ENCODE measurements at places on chromosomes 16 and 17.

DNA sequence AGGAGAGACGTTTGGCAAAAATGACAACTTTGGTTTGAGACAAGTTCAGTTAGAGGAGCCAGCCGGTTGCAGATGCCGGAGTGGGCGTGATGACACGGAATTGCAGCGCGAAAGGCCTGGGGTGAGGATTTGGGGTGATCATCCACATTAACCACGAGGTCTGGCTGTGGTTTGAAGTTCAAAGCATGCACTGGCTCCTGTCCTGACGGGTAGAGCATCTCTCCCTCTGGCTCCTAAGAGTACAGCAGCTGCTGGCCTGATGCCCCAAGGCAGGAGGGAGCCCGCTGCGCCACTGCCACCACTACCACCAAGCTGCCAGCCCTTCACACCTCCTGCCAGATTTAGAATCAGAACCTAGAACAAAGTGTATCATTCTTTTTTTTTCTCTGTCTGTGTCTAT lies 3.7 kb downstream of the RHBDL3 start:
- DNase-seq = peak; percentile 77

GRCh38 chr17:1561420-1562175 lies 994 bp downstream of the PITPNA start:
- peak; percentile 48 for DNase-seq

GRCh38 chr16:10878644-10879501 lies 1.9 kb downstream of the CIITA start:
- DNase-seq = peak; percentile 83

- no peak for DNase-seq
Measured at GRCh38 chr17:78797213-78797612, 15.1 kb upstream of the CYTH1 start.

GRCh38 chr16:24810951-24811843 lies 34.6 kb upstream of the SLC5A11 start:
- no peak for DNase-seq

DNA sequence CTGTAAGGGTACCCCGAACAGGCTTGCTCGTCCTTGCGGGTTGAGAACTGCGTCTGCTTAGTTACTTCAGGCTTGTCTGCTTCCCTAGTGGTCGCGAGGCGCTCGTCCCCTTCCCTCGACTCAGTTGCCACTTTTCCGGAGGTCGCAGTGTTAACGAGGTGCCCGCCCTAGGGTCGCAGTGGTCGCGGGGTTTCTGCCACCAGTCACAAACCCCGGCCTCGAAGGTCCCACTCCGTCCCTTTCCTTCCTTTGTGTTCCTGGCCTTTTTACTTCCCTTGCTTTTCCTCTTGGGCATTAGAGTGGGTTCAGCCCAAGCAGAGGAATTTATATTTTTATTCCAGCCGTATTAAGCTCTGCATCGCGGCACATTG lies 299 bp downstream of the NUP85 start:
- DNase-seq = no peak

DNA sequence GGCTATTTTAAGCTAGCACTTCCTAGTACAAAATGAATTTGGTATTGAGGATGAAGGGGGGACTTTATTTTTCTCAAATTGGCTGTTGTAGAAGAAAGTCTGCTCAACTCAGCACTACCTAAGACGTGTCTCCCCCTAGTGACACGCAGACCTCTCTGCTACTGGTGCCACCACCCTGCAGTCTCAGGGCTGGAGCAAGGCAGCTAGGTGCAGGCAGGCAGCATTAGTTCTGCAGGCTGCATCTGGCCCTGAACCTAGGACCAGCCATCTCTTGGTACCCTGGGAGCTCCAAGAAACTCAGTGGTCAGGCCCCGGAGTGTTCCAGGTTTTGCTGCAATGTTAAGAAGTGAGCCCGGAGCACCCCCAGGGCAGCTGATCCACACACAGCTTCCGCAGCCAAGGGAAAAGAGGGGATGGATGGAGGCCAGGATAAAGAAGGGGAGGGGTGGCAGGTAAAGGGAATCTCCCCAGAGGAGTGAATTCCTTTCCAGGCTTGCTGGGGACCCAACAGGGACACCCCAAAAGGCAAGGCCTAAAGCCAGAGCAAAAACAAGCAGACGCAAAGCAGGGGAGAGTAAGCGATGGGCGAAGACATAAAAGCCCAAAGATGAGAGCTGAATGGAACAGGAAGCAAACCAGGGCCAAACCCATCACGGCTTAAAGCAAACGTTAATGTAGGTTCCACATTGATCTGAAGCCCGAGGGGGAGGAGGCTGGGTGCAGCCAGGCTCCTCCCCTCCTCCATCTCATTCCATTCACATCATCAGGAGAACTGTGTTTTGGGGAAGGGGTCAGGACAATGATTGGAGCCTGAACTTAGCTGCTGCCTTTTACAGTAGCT lies 200.5 kb downstream of the ZFHX3 start:
- no peak for DNase-seq

DNA sequence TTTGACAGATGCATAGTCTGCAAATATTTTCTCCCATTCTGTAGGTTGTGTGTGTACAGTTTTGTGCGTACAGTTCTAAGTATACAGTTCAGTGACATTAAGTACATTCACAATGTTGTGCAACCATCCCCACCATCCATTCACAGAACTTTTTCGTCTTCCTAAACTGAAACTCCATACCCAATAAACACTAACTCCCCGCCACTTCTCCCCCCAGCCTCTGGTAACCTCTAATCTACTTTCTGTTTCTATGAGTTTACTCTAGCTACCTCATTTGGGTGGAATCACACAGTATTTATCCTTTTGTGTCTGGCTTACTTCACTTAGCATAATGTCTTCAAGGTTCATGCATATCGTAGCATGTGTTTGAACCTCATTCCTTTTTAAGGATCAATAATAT lies 14.3 kb downstream of the PIK3R5 start:
- DNase-seq = no peak

GRCh38 chr17:29138971-29139691 lies 41.1 kb downstream of the MYO18A start:
- DNase-seq = peak; percentile 85

DNA sequence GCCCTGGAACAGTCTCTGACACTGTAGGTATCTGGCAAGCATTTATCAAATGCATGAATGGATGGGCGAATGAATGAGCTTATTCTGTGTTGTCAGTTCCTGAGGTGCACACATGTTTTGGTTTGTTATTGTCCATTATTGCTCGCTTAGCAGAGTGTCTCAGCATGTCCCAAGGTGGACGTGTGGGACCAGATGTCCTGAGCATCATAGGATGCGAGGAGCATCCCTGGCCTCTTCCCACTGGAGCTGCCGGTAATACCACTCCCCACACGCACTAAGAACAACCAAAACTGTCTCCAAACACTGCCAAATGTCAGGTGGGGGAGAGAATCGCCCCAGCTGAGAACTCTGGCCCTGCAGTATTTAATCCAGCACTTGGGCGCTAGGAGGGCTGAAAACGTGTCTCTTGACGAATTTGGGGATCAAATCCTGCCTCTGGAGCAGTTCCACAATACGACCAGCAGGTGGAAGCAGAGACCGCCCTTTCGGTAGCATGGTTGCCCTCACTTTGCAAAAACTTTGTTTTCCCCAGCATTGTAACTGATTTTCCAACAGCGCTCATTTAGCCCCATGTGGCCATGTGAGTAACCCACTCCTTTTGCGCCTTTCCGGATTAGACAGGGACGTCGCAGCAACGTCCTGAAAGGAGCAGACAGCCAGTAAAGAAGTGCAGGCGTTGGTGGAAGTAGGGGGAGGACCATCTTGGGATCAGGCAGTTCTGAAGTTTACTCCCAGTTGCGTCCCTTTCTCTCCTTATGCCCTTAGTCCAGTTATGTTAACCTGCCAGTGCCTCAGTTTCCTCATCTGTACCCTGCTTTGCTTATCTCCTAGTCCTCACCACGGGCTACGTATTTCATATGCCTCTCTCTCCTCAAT lies 22.7 kb downstream of the TMEM114 start:
- DNase-seq = no peak

DNA sequence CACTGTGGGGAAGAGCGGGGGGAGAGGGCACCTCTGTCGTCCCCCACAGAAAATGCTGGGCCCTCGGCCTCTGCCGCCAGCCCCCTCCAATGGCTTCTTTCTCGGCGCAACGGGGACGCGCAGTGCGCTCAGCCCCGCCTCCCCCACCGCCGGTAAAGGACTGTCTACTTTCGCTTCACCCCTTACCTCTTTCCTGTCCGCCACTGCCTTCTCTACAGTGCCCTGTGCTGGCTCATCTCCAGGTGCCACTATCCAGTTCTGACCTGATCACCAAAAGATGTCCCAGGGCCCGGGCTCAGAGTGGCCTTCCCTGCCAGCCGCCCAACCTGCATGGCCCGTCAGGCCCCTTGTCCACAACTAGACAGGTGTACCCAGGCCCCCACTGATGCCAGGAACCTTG lies 7.3 kb downstream of the ENDOV start:
- DNase-seq = no peak

DNA sequence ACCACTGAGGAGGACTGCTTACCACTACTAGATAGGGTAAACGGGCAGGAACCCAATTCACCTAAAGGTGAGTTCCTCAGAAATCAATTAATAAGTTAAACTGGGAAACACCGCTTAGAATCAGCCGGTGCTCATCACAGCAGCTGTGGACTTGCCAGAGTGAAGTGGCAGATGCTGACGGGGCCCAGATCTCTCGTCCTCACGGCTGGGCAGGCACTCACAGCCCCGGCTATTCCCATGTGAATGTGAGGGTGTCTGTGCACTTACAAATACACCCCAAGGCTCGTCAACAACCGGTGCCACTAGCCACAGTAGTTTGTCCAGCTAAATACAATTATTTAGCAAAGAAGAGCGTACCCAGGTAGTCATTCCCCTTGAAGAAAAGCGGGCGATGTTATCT lies 29.7 kb downstream of the MBTPS1 start:
- no peak for DNase-seq

GRCh38 chr17:7448461-7448860 lies 3.6 kb downstream of the CHRNB1 start:
- DNase-seq = no peak

DNA sequence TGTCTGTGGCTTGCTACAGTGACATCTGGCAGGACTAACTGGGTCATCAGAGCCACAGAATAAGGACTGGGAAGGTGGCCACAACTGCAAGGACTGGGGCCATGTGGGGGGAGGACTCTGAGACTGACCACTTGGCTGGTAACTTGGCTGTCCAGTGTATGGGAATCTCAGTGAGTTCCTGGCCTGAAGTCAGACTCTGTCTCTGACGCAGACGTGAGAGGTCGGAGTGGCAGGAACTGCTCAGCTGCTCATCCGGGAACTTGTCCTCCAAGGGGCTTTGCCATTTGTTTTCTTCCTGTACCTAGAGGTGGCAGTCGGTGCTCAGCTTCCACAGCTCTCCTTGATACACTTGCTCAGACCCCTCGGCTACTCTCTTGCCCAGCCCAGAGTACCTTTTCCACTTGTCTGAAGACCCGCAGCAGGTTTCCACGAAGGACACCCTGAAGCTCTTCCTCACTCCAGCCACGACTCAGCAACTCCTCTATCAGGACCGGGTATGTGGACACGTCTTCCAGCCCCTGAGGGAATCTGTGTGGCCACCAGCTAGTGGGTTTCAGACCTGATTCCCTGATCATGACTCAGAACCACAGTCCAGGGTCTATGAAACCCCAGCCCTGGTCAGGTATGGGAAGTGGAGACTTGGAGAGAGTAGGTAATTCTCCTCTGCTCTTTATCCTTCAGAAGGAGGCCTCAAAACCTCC lies 7.3 kb upstream of the DPEP3 start:
- DNase-seq = no peak

DNA sequence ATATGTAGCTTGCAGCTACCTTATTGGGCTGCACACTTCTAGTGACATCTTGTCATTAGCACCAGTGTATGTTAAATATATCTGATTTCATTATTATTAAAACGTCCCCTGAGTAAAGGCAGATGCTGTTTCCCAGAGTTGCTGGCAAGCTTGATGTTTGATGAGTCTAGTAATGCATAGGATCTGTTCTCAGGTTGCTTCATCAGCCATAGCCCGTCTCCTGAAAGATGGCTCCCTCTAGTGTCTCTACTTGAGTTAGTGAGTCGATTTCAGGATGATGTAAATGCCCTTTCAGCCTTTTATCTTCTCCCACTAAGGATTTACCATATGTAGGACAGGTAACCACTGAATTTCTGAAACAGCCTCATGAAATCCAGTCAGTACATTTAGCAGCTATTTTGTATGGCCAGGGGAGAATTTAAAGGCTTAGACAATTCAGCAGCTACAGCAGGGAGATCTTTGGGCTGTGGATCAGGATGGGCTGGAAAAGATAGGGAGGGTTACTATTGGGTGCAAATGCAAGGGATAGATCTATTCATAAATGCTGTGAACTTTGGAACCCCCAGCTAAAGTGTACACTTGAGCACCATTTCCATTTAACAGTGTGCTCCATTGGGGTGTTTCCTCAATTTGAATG lies 376.3 kb downstream of the CNTNAP4 start:
- no peak for DNase-seq

GRCh38 chr16:67657751-67658518 lies 2.1 kb downstream of the ACD start:
- DNase-seq = no peak

- peak; percentile 79 for DNase-seq
Measured at GRCh38 chr17:18093616-18094408, 6.1 kb downstream of the DRG2 start.

- DNase-seq = no peak
Measured at GRCh38 chr17:44011876-44012275, 2.9 kb downstream of the TMEM101 start.

DNA sequence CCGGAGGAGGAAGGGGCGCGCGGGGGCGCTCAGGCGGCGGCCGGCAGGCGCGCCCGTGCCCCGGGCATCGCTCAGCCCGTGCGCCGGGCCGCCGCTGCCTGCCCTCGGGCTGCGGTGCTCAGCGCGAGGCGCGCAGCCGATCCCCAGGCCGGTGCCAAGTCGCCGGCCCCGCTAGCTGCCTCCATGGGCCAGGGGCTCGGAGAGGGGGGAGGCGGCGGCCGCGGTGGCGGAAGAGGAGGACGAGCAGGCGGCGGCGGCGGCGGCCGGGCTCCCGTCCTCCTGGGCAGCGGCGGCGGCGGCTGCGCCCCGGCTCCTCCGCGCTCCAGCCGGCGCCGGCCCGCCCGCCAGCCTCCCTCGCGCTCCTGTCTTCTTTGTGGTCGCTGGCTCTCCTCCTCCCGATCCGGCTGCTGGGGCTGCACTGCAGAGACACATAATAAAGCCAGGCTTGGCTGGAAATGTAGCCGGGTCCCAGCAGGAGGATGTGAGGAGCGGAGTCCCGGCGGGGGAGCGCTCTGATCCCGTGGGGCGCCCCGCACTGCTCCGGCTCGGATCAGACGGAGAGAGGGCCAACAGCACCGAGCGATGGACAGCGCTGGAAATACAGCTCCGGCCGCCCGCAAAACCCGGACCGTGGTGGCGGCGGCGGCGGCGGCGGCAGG lies 889 bp upstream of the ZNF423 start:
- peak; percentile 88 for DNase-seq

Measured in Right ventricle myocardium inferior (tissue), 1 donor.